Glutamatergic neuron (in vitro differentiated cells): ENCODE measurements at places on chromosomes 13 and 19. TPM values are rescaled to one million over a fixed set of nuclear protein-coding genes. Genes with fewer than 3 reads are reported as not detected.

IL17D gene
- total RNA-seq: 1.3 TPM

ZNF224 gene
- total RNA-seq: 20.1 TPM

DNA sequence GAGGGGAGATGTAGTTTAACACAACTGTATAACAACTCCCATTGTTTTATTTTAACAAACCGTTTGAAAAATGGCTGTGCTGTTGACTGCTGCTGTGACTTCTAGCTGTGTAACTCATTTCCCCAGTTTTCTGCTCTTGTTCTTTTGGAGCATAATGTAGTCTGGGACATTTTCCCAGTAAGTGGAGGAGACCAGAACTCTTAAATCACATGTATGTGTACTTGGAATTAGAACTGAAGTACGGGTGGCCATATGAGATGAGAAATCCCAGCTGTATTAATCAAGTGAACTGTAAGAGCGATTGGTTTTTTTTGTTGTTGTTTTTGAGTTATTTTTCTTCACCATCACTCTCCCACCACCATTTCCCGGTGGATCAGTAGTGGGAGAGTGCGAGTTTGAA is 49.4 kb upstream of the RNF113B start:
- no peak for DNase-seq

DNA sequence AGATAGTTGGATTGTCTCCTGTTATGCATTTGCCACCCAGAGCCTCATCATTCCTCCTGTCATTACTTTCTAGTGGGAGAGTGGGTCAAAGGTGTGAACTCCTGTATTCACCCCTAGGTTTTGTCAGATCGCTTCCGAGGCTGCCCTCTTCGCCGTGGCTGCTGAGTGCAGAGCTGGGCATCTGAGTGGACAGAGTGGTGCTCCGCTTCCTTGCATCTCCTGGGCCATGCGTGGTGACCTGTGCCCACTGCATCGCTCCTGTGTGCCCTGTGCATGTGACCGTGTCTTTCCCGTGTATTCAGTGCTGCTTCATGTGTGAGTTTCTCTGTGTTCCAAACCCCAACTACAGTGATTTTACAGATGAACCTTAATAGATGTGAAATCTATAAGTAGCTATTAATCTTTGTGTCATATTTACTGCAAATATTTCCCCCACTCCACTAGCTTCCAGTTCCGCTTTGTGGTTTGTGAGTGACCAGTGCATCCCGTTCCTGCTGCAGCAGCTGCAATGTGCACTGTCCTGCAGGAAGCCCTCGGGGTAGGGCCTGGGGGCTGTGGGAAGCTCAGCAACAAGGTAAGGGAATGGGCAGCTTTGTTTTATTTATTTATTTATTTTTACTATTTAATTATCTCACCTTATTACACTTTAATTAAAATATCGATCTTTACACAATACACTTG is 53.1 kb downstream of the C13orf46 start:
- DNase-seq: no peak
